ENCODE measurements at places on chromosomes 12 and 14. TPM values are rescaled to one million over a fixed set of nuclear protein-coding genes. Genes with fewer than 3 reads are reported as not detected.
A peak's percentile ranks its signal among the peaks of the same experiment; 100 is the strongest.

- DNase-seq, result no peak
Observed at GRCh38 chr14:80390906-80391305, 179.6 kb upstream of the DIO2 start.

DNA sequence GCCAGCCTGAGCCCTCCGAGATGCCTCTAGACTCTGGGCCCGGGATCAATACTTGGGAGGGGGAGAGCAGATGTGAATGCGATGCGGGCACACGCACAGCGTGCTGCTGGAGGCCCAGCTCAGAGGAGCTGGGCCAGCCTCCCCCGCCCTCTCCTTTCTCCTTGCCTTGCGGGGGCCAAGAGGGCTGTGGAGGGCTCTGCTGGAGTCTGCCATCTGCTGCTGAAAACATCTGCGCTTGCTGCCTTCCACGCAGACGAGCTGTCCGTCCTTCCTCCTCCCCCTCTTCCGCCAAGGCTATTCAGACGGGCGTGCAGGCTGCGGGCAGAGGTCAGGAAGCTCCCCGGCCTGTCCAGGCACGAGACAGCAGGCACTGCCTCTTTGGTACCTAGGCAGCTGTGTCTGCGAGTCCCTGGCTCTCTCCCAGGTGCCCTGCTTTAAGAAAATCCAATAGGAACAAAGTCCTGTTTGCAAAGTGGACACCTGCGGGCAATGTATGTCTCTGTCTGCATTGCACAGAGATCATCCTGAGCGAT is 75.2 kb downstream of the SPRING1 start:
- peak; percentile 27 for DNase-seq

- no peak for DNase-seq
Observed at GRCh38 chr12:97941686-97942354, 479.2 kb downstream of the RMST start.

DNA sequence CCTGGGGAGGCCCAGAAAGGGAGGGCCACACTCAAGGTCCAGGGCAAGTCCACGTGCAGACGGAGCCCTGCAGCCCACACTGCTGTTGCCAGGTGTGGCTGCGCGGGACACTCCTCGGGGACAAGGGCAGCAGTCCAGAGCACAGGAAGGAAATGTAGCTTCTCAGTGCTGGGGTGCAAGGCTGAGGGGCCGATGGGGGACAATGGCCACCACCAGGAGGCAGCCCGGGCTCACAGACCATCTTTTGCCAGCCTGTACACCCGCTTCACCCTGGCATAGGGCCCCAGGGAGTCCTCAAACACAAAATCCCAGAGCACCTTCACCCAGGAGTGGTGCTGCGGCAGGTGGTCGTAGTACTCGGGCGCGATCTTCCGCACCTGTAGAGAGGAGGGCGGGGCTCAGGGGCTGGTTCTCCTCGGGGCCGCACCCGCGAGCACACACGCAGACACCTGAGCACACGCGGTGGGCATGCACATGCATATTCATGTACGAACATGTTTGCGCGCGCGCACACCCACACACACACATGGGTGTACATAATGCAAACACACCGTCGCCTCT is 12.8 kb downstream of the DEGS2 start:
- DNase-seq, result no peak

- peak; percentile 79 for DNase-seq
Observed at GRCh38 chr12:95623554-95624170, 72.4 kb upstream of the USP44 start.

- DNase-seq, result no peak
Observed at GRCh38 chr12:45478931-45479330, 250.6 kb upstream of the ARID2 start.

- no peak for DNase-seq
Observed at GRCh38 chr14:69992564-69992963, 113.3 kb downstream of the SMOC1 start.

DNA sequence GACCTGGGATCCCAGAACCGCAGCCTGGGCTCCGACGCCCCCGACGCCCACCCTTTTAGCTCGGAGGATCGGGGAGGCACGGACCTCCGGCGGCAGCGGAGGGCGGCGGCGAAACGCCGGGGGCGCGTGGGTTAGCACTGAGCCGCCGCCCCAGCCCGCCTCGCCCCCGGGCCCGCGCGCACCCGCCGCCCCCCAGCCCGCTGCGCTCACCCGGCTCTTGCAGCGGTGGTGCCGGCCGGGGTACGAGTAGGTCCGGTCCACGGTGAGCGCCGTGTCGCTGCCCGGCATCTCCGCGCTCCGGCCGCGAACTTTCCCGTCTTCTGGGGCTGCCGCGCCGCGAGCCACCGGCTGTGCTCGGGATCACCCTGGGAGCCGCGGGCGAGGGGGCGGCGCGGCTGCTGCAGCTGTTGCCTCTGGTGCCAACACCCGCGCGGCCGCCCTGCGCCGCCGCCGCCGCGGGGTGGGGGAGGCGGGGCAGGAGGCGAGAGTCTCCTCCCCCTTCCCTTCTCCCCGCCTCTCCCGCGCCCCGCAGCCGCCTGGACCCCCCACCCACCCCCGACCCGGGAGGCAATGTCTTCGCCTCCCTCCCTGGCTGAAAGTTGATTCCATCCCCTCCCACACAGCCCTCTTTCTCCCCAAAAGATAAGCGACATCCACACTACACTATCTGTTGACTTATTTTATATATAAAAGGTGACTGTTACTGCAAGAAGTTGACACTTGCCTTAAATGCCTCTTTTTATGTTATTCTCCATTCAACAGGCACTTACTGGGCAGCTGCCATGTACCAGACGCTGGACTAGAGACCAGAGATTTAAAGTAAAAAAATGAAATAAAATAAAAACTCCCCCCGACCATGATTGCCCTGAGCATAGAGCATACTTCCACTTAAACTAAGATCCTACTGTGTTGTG is at the start of gene TMCC3:
Gene TMCC3, minus strand, starts transcription at position 415 of the 914 bp plus-strand sequence. Its CDS starts 127 bp downstream, at position 288.
- DNase-seq, result peak; percentile 93

GRCh38 chr12:117202556-117202955 is 12.3 kb upstream of the FBXO21 start:
- no peak for DNase-seq

- DNase-seq, result no peak
Observed at GRCh38 chr12:14366209-14367039, 942 bp downstream of the ATF7IP start.

- no peak for DNase-seq
Observed at GRCh38 chr12:27467641-27468040, 21.1 kb downstream of the SMCO2 start.

GRCh38 chr14:65926504-65926903 is 514.0 kb downstream of the FUT8 start:
- DNase-seq, result no peak

DNA sequence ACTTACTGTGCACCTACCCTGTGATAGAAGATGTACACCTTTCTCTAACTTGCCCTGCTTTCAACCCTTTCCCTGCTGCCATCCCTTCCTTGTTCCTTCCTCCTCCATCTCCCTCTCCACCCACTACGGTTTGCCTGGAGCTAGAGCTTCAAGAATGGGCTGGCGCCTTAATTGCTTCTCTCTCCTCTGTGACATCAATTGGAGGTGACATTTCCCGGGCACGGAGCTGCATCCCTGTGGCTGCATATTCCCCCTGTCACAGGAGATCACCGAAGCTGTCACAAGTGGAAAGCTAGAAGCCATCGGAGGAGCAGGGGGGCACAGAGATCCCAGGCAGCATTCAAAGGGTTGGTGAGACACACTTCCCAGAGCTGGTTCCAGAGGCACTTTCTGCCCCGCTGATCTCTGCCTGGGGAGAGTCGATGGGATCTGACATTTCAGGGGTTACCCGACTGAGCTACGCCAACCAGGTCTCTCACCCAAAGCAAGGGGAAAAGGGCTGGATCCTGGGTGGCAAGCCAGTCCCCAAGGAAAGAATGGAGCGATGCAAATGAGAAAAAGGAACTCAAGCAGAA is 604.9 kb downstream of the MED13L start:
- no peak for DNase-seq

DNA sequence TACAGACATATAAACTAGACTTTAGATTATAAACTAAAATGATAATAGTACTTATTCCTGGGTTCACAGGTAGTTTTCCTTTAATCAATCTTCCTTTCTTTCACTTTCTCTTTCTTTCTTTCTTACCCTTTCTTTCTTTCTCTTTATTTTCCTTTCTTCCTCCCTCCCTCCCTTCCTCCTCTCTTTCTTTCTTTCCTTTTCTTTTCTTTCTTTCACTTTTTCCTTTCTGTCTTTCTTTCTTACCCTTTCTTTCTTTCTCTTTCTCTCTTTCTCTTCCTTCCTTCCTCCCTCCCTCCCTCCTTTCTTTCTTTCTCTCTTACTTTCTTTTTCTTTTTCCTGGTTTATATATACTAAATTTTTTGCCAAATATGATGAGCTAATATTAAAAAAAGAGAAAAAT is 61.5 kb downstream of the CMKLR1 start:
- DNase-seq, result no peak

- DNase-seq, result no peak
Observed at GRCh38 chr12:66662729-66663128, 16.1 kb downstream of the GRIP1 start.

- no peak for DNase-seq
Observed at GRCh38 chr14:54881235-54881760, 21.3 kb downstream of the GCH1 start.

DNA sequence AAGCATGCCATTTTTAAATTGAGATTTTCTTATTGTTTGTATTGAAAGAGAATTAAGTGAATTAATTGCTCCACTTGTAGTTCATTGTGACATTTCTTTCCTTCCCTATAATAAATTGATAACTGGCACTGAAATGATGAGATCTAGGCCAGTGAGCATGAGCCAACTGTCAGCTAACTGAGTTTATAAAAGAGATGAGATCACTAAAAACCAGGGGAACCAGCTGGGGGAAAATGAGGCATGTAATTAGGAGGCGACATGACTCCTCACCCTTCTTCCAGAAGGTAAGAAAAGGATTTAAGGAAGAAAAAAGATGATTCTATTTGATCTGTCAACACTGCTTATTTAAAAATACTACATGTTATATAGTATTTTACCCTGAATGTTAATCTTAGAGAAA is 104.5 kb upstream of the DNM1L start:
- no peak for DNase-seq

GRCh38 chr14:77007975-77008421 is 20.5 kb downstream of the IRF2BPL start:
- DNase-seq, result no peak

GRCh38 chr12:82314406-82314892 is 43.7 kb downstream of the CCDC59 start:
- peak; percentile 50 for DNase-seq

- DNase-seq, result no peak
Observed at GRCh38 chr12:96234591-96235483, 40.7 kb downstream of the ELK3 start.

DNA sequence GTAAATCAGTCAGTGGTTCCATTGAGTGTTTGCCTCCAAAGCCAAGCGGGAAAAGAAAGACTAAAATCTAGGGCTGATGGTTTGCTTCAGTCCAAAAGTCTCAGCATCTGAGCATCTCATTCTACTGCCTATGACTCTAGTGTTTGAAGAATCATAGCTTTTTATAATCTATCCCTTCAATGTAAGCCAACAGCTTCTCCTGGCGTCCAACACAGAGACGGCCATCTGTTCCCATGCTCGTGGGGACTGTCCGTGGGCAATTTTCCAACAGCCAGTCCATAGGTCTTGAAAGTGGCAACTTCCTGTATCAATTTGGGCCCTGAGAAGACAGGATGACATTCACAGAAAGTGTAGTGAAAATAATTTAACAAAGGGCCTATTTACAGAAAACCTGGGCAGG is 544.4 kb upstream of the TMEM132C start:
- no peak for DNase-seq

DNA sequence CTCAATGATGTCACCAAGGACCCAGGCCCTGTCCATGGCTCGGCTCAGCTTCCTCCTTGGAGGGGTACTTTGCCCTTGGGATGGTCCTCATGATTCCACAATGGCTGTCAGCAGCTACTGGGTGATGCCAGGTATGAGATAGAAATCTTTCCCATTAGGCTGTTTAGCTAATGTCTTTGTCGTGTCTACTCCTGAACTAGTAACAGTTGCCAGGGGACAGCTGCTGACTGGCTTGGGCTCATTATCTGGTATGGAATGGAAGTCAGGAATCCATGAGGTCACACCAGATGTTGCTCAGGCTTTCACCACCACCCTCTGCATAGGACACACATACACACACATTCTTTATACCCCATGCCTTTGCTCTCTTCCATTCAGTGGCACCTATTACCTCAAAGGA is 9.2 kb downstream of the PRPH start:
- DNase-seq, result no peak

- DNase-seq, result peak; percentile 65
Observed at GRCh38 chr14:21083565-21084325, 13.6 kb downstream of the ARHGEF40 start.

DNA sequence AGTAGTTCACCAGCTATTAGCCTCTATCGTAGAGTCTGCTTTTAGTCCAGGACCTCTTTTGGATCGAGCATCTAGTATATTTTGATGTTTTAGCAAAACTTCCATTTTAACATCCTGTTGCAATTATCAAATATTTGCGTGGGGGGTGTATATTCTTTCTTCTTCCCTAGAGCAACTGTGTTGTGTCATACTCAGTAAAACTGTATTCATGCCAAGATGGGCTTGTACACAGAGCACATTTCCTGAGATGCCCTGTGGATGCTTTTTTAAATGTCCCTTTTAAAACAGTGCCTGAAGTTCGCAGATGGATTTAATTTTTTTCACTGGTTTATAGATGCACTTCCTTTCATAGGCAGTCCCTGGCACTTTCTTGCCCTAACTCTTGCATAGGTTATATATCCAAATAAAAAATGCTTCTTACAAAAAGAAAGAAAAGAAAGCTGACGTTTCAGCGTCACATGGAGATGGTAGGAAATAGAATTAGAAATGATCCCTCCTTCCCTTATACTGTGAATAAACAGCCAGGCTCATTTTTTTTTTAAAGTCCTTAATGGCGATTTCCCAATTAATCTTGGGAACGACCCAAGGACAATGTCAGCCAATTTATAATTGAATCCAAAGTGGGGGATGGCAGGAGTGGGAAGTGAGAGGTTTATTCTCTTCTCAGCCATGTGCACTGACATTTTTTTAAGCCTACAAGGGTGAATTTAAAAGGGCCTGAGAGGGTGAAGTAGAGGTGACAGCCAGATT is 247.0 kb downstream of the SLC41A2 start:
- no peak for DNase-seq

Gene GSG1
- not detected for total RNA-seq

Gene SERPINA10
- total RNA-seq, result 0.10 TPM

Gene SSTR1
- total RNA-seq, result 5.2 TPM

Gene CYP46A1
- total RNA-seq, result 1.4 TPM

Gene DNAJC22
- total RNA-seq, result not detected

Gene FITM1
- 0.76 TPM for total RNA-seq

Gene CISTR
- not detected for total RNA-seq

Gene KDM5A
- 51.2 TPM for total RNA-seq

Gene PLD4
- total RNA-seq, result not detected

Gene C14orf180
- not detected for total RNA-seq

Gene GALNT16
- under 0.01 TPM for total RNA-seq

Gene SERPINA9
- total RNA-seq, result not detected

Gene SLC4A8
- total RNA-seq, result 6.6 TPM

Gene TGFB3
- 28.6 TPM for total RNA-seq

Gene SMCO2
- total RNA-seq, result not detected

Gene NIN
- total RNA-seq, result 24.8 TPM
